ENCODE measurements at places on chromosomes 6 and 20. TPM values are rescaled to one million over a fixed set of nuclear protein-coding genes. Genes with fewer than 3 reads are reported as not detected.
A peak's percentile ranks its signal among the peaks of the same experiment; 100 is the strongest.

Gene GMPR
- 3.8 TPM for total RNA-seq

Gene NR2E1
- total RNA-seq: not detected

Gene CLPSL1
- not detected for total RNA-seq

Gene SYCP2
- total RNA-seq: 4.9 TPM

- no peak overlapping the region for H3K27ac ChIP-seq
- peaks cover 29% of the 10 kb centered on the region for H3K4me1 ChIP-seq
- H3K27me3 ChIP-seq: no peaks in the 10 kb centered on the region
- H3K4me3 ChIP-seq: no peak overlapping the region
- no peak for DNase-seq
- H3K36me3 ChIP-seq: no peaks in the 10 kb centered on the region
Observed at GRCh38 chr6:117677553-117678141, 2.4 kb downstream of the NUS1 start.

- no peak overlapping the region for H3K4me3 ChIP-seq
- H3K27me3 ChIP-seq: no peaks in the 10 kb centered on the region
- H3K36me3 ChIP-seq: no peaks in the 10 kb centered on the region
Observed at GRCh38 chr6:166952121-166952520, 4.2 kb downstream of the RNASET2 start.

- H3K27ac ChIP-seq: peak overlapping the region; percentile 100
- H3K27me3 ChIP-seq: no peaks in the 10 kb centered on the region
Observed at GRCh38 chr6:16135066-16135465, 6.2 kb downstream of the MYLIP start.

DNA sequence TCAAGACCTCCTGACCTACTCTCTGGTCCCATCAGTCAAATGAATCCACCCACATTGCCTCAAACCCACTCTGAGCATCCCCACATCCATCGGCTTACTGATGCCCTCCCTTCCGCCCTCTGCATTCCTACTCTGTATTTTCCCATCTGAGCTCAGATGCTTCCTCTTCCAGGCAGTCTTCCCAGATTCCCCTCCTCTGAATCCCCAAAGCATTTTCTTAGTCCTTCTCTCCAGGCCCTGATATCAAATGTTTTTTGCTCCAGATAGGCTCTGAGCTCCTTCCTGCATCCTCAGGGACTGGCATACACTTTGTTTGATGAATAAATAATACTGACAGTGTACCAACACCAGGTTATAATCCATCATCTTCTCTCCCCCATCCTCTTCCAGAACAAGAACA lies 3.9 kb downstream of the PLTP start:
- no peak for DNase-seq
- no peak overlapping the region for H3K27ac ChIP-seq
- peaks cover 22% of the 10 kb centered on the region for H3K4me1 ChIP-seq
- H3K36me3 ChIP-seq: no peaks in the 10 kb centered on the region

Data from thyroid gland (tissue), 4 donors.